Panc1 (cell line): ENCODE measurements at places on chromosomes 5 and 9. TPM values are rescaled to one million over a fixed set of nuclear protein-coding genes. Genes with fewer than 3 reads are reported as not detected.

- no peak overlapping the region for H3K4me3 ChIP-seq
- H3K36me3 ChIP-seq, result no peaks in the 10 kb centered on the region
- peak; percentile 25 for DNase-seq
- peaks cover 2% of the 10 kb centered on the region; the same call in 1 of the 2 replicates for H3K27me3 ChIP-seq
- H3K27ac ChIP-seq, result no peak overlapping the region
- no peaks in the 10 kb centered on the region for H3K4me1 ChIP-seq
Measured at GRCh38 chr9:86405926-86406325, 51.7 kb upstream of the TUT7 start.

- DNase-seq, result no peak
- H3K27me3 ChIP-seq, result no peaks in the 10 kb centered on the region
- no peaks in the 10 kb centered on the region for H3K4me1 ChIP-seq
- H3K36me3 ChIP-seq, result no peaks in the 10 kb centered on the region
Measured at GRCh38 chr9:130276121-130276520, 10.6 kb downstream of the HMCN2 start.

DNA sequence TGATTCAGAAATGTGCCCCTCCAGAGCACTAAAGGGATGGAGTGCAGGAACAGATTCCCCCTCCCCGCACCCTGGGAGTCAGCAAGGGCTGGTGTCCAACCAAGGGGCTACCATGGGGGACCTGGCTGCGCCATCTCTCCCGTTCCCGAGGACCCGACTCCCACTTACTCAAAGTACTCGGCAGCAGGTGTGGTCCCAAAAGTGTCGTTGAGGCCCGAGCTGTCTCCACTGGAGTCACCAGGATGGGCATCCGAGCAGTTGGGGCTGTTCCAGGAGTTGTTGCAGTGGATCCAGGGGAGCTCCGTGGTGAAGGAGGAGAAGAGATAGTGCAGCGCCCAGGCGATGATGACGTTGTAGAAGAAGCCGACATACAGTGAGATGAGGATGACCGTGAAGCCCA is 12.9 kb downstream of the SLC6A3 start:
- H3K27ac ChIP-seq, result no peak overlapping the region
- no peaks in the 10 kb centered on the region for H3K36me3 ChIP-seq
- H3K4me3 ChIP-seq, result no peak overlapping the region

GRCh38 chr5:16983022-16983639 is 47.0 kb upstream of the MYO10 start:
- H3K4me3 ChIP-seq, result no peak overlapping the region
- H3K27ac ChIP-seq, result no peak overlapping the region
- H3K27me3 ChIP-seq, result no peaks in the 10 kb centered on the region
- H3K36me3 ChIP-seq, result no peaks in the 10 kb centered on the region
- H3K4me1 ChIP-seq, result no peaks in the 10 kb centered on the region
- DNase-seq, result no peak

GRCh38 chr5:671459-672328 is 21.5 kb downstream of the TPPP start:
- H3K36me3 ChIP-seq, result no peaks in the 10 kb centered on the region; the same call in 1 of the 2 replicates
- peak overlapping the region; percentile 57 for H3K27ac ChIP-seq
- H3K4me3 ChIP-seq, result peak overlapping the region; percentile 22; the same call in 1 of the 2 replicates
- H3K4me1 ChIP-seq, result peaks cover 52% of the 10 kb centered on the region
- peak; percentile 68 for DNase-seq
- H3K27me3 ChIP-seq, result no peaks in the 10 kb centered on the region

- no peaks in the 10 kb centered on the region for H3K4me1 ChIP-seq
- H3K27ac ChIP-seq, result no peak overlapping the region
- no peak overlapping the region for H3K4me3 ChIP-seq
- no peaks in the 10 kb centered on the region for H3K36me3 ChIP-seq
Measured at GRCh38 chr9:135088348-135088978, 995 bp downstream of the OLFM1 start.

SV2C gene
- total RNA-seq, result not detected

NRG2 gene
- total RNA-seq, result 20.2 TPM
